Foreskin keratinocyte (primary cell): ENCODE measurements at places on chromosomes 1 and 21. TPM values are rescaled to one million over a fixed set of nuclear protein-coding genes. Genes with fewer than 3 reads are reported as not detected.

SIM2 gene
- total RNA-seq = not detected in 2 replicates

S100A12 gene
- total RNA-seq = not detected in 2 replicates

ILDR2 gene
- total RNA-seq = not detected in 2 replicates

- DNase-seq = peak; percentile 44
Measured at GRCh38 chr1:20449735-20450311, 36.2 kb downstream of the CAMK2N1 start.

GRCh38 chr1:197027359-197027758, 39.7 kb downstream of the F13B start:
- DNase-seq = no peak

- DNase-seq = no peak
Measured at GRCh38 chr1:23423415-23424292, 894 bp downstream of the TCEA3 start.

- peak; percentile 73 for DNase-seq
Measured at GRCh38 chr21:26845066-26845758, at the start of gene ADAMTS1. Gene ADAMTS1, minus strand, starts transcription at chr21:26845409. Its CDS starts 455 bp downstream, at chr21:26844954.

DNA sequence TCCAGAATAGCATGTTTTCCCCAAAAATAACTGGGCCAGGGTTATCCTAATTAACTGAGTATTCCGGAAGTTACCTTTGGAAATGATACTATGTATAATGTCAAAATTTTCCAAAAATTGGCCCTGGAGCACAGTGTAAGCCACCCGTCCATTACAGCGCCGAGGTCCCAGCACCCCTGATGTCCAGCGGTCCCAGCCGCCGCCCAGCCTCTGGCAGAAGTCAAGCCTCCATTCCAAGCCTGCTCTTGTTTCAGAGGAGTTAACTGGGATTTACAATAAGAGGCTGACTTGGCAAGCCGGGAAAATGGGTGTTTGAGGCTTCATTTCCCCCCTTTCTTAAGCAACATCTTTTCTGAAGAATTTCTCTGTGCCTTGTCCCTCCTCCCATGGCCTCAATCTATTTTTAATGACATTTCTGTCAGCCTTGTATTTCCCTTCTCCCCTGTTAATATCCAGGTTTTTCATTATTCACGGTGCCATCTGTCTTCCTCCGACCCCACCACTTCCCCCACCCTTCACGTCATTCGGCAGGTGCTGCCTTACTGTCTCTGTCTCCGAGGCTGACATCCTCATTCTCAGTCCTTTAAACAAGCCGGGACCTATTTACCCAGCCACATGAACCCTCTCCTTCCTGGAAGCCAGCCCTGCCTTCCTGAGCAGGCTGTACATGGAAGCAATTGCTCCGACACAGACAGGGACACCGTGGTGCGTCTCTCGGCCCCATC, 490.9 kb downstream of the NPHP4 start:
- DNase-seq = no peak

- no peak for DNase-seq
Measured at GRCh38 chr1:172350856-172351255, 69.6 kb upstream of the C1orf105 start.

DNA sequence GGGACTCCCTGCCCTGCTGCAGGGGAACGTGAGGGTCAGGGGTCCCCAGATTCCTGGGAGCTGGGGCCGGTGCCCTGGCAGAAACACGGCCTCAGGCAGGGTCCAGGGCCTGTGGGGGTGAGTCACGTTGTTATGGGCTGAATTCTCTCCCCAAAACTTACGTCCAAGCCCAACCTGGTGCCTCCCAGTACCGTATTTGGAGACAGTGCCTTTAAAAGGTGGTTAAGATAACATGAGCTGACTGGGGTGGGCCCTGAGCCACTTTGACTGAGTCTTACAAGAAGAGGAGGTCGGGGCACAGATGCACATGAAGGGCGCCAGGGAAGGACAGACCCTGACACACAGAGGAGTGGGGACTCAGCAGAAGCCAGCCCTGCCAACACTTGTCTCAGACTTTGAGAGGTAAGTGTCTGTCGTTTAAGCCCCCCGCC, 99.9 kb downstream of the WDR4 start:
- DNase-seq = no peak

DNA sequence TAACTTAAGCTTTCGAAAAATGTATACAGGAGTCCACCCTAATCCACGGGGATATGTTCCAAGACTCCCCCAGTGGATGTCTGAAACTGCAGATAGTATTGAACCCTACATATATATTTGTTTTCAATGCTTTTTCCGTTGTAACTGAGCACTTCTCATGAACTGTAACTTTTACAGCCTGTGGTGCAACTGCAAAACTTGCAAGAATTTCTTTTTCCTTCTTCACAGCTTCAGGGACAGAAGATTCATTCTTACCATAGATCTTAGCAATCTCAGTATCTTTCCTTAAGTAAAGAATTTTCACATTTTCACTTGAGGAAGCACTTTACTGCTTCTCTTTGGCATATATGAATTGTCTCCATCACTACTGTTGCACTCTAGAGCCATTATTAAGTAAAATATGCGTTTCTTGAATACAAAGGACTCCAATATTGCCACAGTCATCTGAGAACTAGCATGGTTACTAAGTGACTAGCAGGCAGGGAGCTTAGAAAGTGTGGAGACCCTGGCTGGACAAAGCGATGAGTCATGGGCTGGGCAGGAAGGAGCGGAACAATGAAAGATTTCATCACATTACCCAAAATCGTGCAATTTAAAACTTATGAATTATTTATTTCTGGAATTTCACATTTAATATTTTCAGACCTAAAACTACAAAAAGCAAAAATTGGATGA, 14.1 kb downstream of the DPYD start:
- no peak for DNase-seq

- DNase-seq = no peak
Measured at GRCh38 chr1:53025034-53025768, 36.8 kb upstream of the PODN start.

DNA sequence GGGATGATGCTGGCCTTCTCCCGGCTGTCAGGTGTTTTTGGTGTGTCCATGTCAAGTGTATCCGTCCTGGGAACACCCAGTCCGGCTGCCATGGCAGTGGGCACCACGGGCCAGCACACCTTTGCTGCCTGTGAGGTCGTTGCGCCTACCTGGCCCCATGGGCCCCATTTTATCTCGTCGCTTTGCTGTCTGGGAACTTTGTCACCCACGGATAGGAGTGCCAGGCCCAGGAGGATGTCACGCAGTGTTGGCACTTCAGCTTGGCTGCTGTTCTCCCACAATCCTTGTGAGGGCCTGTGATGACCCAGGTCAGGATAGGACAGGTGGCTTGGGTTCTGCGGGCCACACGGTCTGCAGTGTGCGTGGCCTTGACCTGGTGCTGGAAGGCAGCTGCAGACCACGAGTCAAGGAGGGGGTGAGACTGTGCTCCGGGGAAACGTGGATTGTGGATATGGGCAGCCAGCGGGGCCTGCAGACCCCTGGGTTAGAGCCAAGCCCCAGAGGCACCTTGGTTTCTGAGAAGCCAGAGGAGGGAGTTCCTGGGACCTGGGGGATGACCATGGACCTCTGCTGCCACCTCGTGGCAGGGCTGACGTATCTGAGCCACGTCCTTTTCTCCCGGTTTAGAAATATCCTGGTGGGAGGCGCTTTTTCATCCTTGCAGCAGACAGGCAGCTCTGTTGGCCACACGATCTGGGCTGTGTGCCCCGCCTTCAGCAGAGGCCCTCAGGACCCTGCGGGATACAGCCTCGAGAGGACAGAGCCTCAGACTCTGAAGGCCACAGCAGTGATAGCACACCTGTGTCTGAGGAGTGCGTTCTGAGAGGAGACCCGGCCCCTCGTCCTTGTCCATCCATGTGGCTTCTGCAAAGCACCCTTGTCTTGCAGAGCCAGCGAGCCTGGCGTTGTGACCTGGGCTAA, 161.1 kb upstream of the COL6A1 start:
- DNase-seq = peak; percentile 59

- DNase-seq = no peak
Measured at GRCh38 chr1:8974551-8974950, 28.9 kb downstream of the CA6 start.
